ENCODE measurements at places on chromosomes 4 and X. TPM values are rescaled to one million over a fixed set of nuclear protein-coding genes. Genes with fewer than 3 reads are reported as not detected.

GRCh38 chr4:88247148-88247547, 37.2 kb downstream of the PPM1K start:
- H3K27me3 ChIP-seq: no peaks in the 10 kb centered on the region
- no peak overlapping the region for H3K27ac ChIP-seq
- no peaks in the 10 kb centered on the region for H3K36me3 ChIP-seq
- no peak overlapping the region for H3K4me3 ChIP-seq
- no peaks in the 10 kb centered on the region for H3K4me1 ChIP-seq

The RBM46 gene
- not detected for total RNA-seq

GRCh38 chr4:80576796-80577195, 241.3 kb downstream of the CFAP299 start:
- no peak overlapping the region for H3K4me3 ChIP-seq
- no peaks in the 10 kb centered on the region for H3K27me3 ChIP-seq
- no peaks in the 10 kb centered on the region for H3K4me1 ChIP-seq

DNA sequence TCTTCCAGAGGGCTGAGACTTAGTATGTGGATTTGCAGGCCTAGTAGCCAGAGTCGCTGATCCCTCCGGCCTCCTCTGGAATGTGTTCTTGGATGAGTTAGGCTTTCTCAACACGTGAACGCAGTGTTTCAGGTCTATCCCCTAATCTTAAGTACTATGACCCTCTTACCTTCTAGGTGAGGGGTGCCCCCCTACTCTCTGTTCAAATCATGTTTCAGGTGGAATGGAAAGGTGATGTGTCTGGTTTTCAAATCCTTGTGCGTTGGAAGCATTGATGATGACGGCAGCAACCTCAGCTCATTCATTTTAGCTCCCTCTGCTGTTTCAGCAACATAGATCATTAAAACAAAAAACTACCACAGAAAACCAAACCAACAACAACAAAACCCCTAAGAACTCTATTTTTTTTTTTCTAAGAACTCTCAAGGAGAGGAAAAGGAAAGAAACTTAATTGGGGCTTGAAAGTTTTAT, 56.4 kb downstream of the RWDD4 start:
- no peaks in the 10 kb centered on the region for H3K4me1 ChIP-seq
- no peak for DNase-seq
- no peak overlapping the region for H3K27ac ChIP-seq
- H3K4me3 ChIP-seq: no peak overlapping the region

The PNMA5 gene
- 0.18 TPM for total RNA-seq

The NLGN3 gene
- total RNA-seq: 1.3 TPM

DNA sequence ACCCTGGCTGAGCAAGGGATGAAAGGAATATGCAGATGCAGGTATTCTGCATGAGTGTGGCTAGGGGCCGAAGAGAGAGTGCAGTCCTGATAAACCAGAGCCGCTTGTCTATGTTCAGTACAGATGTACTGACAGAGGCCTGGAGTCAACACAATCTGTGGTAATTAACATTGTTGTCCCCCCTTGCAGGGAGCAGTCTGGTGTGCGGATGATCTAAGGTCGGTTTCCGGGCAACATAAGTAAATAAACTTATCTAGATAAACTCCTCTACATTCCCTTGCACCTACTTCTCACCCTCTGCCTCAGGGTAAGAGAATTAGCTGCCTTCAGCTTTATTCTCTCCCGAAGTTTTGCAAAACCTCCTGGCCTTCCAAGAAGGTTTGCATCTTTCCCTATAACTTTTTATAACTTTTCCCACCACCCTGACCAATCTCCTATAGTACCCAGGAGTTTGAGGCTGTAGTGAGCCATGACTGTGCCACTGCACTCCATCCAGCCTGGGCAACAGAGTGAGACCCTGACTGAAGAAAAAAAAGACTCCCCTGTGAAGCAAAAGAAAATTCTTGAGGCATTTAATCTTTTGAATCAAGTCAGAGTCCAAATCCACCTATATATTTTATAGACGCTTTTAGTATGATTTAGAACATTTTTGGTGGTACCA, 26.6 kb downstream of the SNX25 start:
- H3K27ac ChIP-seq: no peak overlapping the region
- H3K36me3 ChIP-seq: no peaks in the 10 kb centered on the region
- H3K27me3 ChIP-seq: no peaks in the 10 kb centered on the region

GRCh38 chrX:155169881-155170280, 46.4 kb upstream of the VBP1 start:
- H3K27me3 ChIP-seq: no peaks in the 10 kb centered on the region
- no peaks in the 10 kb centered on the region for H3K36me3 ChIP-seq
- DNase-seq: no peak
- no peaks in the 10 kb centered on the region for H3K4me1 ChIP-seq

The TLR3 gene
- 26.8 TPM for total RNA-seq

DNA sequence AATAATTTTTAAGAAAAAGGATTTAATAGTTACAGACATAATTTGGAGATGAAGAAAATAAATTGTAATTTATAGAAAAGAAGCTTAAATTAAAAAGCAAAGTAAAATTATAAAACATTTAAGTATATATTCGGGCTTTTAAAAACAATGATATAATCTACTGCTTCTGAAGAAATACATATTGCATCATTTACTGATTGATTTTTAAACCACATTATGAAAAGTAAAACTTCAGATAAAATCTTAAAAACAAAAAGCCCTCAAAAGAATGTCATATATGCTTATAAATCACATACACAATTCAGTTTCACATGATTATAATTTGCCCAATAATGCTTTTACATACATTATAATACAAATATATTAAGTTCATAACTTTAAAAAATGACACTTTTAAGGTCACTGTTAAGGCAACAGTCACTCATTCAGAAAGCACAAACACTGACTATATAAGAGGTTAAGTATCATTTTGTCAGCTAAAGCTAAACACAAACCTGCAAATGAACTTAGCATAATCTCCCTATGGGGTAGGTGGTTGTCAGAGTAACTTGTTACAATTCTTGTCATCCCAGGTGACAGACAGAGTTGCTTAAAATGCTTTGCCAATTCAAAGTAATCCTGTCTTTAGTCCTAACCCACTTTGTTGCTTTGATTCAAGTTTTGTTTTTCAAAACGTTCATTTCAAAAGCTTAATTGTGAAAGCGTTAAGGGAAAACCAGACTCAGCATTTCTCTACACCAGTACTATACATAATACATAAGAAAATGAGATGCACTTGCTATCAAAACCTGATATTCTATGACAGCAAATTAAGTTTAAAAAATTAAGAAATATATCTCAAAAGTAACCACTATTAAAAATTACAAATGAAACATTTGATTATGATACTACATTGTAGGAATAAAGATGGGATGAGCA, 90.6 kb upstream of the MAB21L2 start:
- H3K36me3 ChIP-seq: no peaks in the 10 kb centered on the region
- H3K4me3 ChIP-seq: no peak overlapping the region
- no peaks in the 10 kb centered on the region for H3K27me3 ChIP-seq
- no peak overlapping the region for H3K27ac ChIP-seq
- no peaks in the 10 kb centered on the region for H3K4me1 ChIP-seq

The BST1 gene
- 17.8 TPM for total RNA-seq

DNA sequence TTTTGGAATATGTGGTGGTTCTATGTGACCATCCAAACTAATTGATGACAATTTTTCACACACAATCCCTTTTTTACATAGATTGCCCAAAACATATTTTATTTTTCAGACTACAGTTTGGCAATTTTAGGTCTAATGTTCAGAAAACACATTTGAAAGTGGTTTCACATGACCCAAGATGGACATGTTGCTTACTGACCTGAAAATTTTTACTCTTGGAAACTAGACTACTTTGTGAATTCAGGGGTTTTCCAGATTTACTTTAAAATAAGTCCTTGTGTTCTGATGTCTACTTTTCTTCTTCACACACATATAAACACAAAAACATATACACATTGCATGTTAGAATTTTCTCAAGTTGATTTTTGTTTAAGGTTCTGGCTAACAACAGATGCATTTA, 79.5 kb downstream of the HMGB2 start:
- H3K36me3 ChIP-seq: no peaks in the 10 kb centered on the region
- H3K27ac ChIP-seq: no peak overlapping the region
- no peak for DNase-seq
- H3K27me3 ChIP-seq: no peaks in the 10 kb centered on the region
- no peak overlapping the region for H3K4me3 ChIP-seq

GRCh38 chr4:157291071-157291470, 70.5 kb downstream of the GRIA2 start:
- no peaks in the 10 kb centered on the region for H3K36me3 ChIP-seq
- no peak overlapping the region for H3K27ac ChIP-seq
- H3K27me3 ChIP-seq: no peaks in the 10 kb centered on the region
- no peak for DNase-seq
- H3K4me3 ChIP-seq: no peak overlapping the region
- no peaks in the 10 kb centered on the region for H3K4me1 ChIP-seq

- no peaks in the 10 kb centered on the region for H3K27me3 ChIP-seq
- H3K4me1 ChIP-seq: no peaks in the 10 kb centered on the region
- no peak overlapping the region for H3K4me3 ChIP-seq
Observed at GRCh38 chr4:123484291-123484926, 87.8 kb downstream of the SPRY1 start.

DNA sequence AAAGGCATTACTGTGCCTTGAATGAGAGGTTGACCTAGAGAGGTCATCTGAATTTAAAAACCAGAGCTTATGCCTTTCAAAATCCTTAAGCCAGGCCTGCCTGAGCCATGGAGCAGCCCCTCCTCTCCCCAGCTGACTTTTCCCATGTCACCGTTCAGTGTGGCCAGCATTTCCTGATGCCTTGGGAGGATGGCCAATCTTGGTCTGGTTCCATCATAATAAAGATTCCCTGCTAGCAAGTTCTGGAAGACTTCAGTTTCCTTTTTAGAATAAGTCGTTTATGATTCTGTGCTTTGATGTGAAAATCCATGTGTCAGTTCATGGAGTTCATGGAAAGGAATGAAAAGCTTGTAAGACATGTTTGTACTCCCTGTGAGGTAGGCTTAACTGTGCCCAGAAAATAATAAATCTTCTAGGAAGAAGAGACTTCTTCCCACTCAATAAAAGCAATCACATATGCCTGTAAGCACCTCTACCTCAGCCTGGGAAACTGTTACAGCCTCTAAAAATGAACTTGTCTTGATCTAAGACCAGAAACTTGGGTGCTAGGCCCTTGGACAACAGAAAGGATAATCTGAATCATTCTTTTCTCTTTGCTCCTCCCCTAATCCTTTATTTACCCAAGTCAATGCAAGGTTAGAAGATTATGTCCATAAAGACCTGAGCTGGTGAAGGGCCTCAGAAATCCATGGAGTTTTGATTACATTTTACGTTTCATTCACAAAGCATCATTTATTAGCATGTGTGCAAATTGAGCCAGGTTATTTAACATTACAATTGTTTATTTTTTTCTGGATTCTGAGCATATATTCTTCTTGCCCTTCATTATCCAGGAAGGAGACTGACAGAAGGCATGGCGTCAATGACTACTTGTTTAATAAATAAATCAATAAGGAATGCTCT, 84.0 kb upstream of the TBC1D9 start:
- no peaks in the 10 kb centered on the region for H3K36me3 ChIP-seq
- no peaks in the 10 kb centered on the region for H3K27me3 ChIP-seq
- H3K4me3 ChIP-seq: no peak overlapping the region
- no peak overlapping the region for H3K27ac ChIP-seq
- no peak for DNase-seq

DNA sequence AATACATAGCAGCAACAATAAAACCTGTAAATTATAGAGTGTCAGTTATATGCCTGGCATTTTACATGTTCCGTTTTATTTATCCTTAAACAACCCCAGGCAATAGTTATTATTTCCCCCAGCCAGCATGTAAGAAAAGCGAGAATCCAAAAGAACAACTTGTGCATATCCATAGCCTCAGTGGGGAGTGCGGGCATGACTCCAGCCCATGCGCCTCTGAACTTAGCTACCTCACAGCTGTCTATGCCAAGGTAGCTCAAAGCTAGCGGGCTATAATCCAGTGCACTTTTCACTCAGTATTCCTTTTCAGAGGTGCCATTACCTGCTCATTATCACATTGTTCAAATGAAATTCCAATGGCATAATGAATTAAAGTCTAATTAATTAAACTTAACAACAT, 257.3 kb upstream of the EDNRA start:
- no peak for DNase-seq
- H3K36me3 ChIP-seq: no peaks in the 10 kb centered on the region
- H3K27ac ChIP-seq: no peak overlapping the region
- no peaks in the 10 kb centered on the region for H3K27me3 ChIP-seq

DNA sequence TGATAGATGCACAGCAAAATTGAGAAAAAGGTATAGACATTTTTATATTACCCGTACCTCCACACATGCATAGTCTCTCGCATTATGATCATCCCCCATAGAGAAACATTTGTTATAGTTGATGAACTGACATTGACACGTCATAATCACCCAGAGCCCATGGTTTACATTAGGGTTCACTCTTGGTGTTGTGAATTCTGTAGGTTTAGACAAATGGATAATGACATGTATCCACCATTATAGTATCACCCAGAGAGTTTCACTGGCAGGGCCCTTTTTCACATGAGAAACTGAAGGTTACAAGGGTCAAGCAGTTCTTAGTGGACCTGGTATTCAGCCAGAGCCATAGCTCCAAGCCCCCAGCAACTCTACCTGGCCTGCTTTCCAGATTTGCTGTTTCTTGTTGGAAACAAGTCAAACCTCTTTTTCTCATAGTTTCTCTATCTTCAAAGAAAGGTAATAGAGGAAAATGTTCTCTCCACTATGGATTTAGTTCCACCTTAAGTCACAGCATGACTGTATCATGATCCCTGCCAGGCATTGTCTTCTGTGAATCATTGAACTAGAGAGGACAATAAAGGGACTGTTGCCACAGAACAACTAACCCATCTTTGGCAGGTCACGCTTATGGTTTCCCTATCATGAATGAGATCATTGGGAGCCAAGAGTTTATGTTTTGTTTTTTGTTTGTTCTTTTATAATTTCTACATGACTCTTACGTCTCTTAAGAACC, 64.0 kb downstream of the HHIP start:
- H3K4me3 ChIP-seq: no peak overlapping the region
- no peaks in the 10 kb centered on the region for H3K27me3 ChIP-seq
- no peak for DNase-seq
- no peak overlapping the region for H3K27ac ChIP-seq
- H3K36me3 ChIP-seq: no peaks in the 10 kb centered on the region

The MAGEA12 gene
- total RNA-seq: not detected

The HPGD gene
- 87.2 TPM for total RNA-seq

DNA sequence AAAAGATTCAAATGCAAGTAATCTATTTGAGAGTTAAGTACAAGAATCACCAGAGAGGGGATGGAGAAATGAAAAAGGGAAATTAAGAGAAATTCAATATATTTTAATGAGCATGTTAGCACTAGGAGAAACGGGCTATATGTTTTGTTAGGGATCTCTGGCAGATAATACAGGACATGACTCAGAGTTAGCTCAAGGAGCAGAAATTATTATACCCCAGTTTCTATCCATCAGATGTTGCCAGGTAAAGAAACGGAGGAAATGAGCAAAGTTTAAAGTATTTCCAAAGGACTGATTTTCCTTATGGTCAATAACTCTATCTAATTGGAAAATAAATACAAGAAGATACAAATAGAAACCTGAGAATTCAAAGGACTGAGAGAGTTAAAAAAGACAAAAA, 867.6 kb downstream of the TRAM1L1 start:
- H3K4me1 ChIP-seq: no peaks in the 10 kb centered on the region
- H3K36me3 ChIP-seq: no peaks in the 10 kb centered on the region
- H3K27ac ChIP-seq: no peak overlapping the region
- DNase-seq: no peak
- no peaks in the 10 kb centered on the region for H3K27me3 ChIP-seq
- no peak overlapping the region for H3K4me3 ChIP-seq

GRCh38 chr4:56206258-56206657, 181.0 kb downstream of the AASDH start:
- no peak for DNase-seq
- H3K36me3 ChIP-seq: no peaks in the 10 kb centered on the region
- no peaks in the 10 kb centered on the region for H3K27me3 ChIP-seq
- no peaks in the 10 kb centered on the region for H3K4me1 ChIP-seq

Data from lower lobe of right lung (tissue), 2 donors.